CD4-positive, CD25-positive, alpha-beta regulatory T cell (primary cell): ENCODE measurements at places on chromosomes 3 and 15. TPM values are rescaled to one million over a fixed set of nuclear protein-coding genes. Genes with fewer than 3 reads are reported as not detected.

- DNase-seq: no peak
These were observed 89.3 kb upstream of the TRIM42 start for GRCh38 chr3:140588558-140588957.

MUSTN1 gene
- total RNA-seq: 13.8 TPM

DNA sequence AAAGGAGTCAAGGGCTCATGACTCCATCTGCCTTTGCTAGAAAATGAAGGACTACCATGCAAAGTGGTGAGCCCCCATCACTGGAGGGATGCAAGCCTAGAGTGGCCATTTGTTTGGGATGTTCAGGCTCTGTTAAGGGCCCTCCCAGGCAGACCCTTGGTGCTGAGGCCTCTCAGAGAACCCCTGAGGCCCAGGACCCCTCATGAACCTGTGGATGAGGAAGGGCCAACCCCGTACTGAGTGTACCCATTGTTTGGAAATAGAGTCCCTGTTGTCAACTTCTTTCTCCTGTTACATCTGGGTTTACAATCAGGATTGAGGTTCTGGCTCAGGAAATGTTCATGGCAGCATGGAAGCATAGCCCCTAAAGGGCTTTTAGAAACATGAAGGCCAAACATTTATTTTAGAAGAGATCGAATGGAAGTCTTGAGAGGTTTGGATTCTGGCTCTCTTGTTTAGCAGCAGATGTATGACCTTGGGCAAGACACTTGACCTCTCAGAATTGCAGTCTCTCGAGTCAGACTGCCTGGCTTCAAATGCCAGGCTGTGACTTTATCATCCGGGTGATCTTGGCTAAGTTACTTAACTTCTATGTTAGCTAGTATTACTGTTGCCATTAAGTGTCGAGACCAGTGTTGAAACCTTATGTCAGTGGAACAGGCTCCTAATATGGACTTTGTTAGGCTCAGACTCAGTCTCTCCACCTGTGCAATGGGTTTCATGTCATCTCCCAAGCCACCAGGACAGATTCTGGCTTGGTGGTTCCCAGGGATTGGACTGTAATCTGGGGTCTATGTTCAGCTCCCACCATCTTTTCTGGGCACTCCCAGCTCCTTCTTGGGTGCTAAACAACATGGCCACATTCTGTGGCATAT lies 12.4 kb downstream of the ITGA11 start:
- no peak for DNase-seq

- DNase-seq: no peak
These were observed 113.6 kb downstream of the PLCL2 start for GRCh38 chr3:16998236-16998923.

PRICKLE2 gene
- 0.15 TPM for total RNA-seq

DNA sequence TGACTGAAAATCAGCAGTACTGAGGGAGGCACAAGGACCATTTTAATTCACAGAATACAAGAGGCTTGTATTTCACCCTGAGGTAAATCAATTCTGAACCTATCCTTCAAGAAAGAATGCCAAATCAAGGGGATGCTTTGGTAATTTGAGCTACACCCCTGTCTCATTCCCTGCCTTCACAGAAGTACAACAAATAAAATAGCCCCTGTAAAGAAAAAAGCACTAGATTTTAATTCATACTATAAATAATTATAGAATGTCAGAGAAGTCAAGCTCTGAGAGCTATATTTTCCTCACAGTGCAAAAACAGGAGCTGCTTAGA lies 249.0 kb downstream of the ISL2 start:
- no peak for DNase-seq
